ENCODE measurements at places on chromosomes 7 and 10.

DNA sequence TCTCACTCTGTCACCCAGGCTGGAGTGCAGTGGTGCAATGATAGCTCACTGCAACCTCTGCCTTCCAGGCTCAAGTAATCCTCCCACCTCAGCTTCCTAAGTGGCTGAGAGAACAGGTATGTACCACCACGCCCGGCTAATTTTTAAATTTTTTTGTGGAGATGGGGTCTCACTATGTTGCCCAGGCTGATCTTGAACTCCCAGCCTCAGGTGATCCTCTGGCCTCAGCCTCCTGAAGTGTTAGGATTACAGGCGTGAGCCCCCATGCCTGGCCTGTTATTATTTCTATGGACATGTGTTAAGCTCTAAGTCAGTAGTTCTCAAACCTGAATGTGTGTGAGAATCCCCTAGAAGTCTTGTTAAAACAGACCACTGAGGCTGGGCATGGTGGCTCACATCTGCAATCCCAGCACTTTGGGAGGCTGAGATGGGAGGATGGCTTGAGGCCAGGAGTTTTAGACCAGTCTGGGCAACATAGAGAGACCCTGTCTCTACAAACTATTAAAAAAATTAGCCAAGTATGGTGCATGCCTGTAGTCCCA lies 24.5 kb downstream of the TMEM270 start:
- DNase-seq, result no peak

GRCh38 chr10:70169649-70170364 lies 507 bp downstream of the SAR1A start:
- DNase-seq, result no peak

DNA sequence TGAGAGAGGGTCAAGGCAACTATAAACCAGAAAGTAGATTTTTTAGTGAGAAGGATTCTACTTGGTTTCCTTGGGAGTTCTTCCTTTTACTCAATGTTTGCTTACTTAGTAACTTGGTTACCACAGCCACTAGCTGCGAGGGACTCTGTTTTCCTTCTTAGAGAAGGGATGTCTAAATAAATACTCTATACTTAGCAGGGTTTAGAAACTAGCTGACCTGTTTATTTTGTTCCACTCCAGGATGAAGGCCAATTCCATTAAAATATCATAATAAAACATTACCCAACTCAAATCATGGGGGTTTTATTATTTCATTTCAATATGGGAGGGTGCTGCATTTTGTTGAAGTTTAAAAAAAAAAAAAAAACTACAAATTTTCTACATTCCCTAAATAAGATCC lies 87.3 kb downstream of the PPP1R3A start:
- peak; percentile 59 for DNase-seq

GRCh38 chr10:106768204-106768603 lies 396.3 kb downstream of the SORCS1 start:
- no peak for DNase-seq

DNA sequence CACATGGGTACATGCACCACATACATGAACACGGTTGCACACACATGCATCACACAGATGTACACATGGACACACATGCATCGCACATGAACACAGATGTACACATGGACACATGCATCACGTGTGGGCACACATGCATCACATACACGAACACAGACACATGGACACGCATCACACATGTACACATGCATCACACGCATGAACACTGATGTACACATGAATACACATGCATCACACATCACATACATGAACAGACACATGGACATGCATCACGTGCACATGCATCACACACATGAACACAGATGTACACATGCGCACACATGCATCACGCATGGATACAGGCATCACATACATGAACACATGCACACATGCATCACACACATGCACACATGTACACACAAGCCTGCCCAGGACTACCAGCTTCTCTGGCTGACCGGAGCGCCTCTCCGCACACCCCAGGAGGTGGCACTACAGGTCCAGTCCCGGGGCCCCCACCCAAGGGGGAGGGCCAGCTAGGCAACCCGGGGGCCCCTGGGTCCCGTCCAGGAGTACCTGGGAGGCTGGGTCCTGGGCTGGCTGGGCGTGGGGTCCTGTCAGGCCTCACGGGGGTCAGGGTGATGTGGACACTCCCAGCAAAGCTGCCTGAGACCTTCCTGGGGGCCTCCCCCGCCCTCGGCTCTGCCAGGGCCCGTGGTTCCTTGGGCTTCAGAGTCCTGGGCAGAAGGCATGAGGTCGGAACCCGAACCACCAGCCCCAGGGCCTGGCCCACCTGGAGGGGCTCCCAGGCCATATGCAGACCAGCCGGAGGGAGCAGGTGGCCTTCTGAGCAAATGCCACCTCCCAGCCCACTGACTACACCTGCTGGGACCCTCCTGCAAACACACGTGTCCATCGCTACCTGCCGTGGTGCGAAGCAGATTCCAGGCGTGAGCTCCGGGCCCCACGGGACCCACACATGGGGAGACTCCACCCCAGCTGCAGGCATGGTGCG lies 19.6 kb downstream of the MICALL2 start:
- DNase-seq, result no peak

DNA sequence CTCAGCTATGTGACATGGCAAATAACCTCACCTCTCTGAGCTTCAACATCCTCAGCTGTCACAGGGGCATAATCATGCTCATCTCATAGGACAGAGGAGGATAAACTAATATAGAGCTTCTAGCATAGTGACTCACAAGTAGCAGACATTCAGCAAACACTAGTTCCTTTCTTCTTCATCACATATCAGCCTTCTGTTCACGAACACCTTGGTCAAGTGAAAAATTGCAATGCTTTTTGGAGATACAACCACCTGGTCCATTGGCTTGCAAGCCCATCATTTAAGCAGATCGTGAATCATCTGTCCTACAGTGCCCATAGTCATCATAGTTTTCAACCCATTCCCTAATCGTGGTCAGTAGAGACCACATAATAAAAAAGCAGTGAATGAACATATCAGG lies 277.9 kb upstream of the YAE1 start:
- no peak for DNase-seq

DNA sequence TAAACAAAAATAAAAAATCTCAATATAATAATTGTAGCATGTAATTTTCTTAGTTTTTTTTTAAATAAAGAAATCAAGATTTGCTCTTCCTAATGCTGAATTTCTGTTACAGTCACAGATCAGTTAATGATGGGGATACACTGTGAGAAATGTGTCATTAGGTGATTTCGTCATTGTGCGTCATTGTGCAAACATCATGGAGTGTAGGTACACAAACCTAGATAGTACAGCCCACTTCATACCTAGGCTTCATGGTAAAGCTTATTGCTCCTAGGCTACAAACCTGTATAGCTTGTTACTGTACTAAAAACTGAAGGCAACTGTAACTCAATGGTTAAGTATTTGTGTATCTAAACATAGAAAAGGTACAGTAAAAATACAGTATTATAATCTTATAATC lies 74.4 kb upstream of the LSM8 start:
- DNase-seq, result no peak

GRCh38 chr7:92968502-92968901 lies 132.1 kb upstream of the CDK6 start:
- DNase-seq, result no peak

GRCh38 chr7:5557920-5558401 lies 134.3 kb upstream of the TNRC18 start:
- DNase-seq, result no peak

GRCh38 chr7:26416004-26416403 lies 124.3 kb downstream of the SNX10 start:
- DNase-seq, result no peak

DNA sequence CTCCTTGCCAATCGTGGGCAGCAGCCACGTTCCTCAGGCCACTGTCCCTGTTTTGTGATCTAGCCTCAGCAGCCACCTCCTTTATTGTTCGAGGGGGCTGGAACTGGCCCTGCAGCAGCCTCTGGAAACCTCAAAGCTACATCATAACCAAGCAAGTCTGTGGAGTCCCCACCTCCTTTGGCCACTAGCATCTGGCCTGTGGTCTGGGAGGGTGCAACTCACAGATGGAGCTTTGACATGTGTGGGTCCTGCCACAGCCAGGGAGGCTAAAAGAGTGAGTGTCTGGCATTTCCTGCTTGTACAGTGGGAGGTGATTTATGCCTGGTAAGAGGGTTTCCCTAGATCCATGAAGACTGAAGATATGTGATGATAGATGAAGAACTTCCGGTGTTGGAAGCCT lies 32.3 kb upstream of the NUB1 start:
- DNase-seq, result no peak

DNA sequence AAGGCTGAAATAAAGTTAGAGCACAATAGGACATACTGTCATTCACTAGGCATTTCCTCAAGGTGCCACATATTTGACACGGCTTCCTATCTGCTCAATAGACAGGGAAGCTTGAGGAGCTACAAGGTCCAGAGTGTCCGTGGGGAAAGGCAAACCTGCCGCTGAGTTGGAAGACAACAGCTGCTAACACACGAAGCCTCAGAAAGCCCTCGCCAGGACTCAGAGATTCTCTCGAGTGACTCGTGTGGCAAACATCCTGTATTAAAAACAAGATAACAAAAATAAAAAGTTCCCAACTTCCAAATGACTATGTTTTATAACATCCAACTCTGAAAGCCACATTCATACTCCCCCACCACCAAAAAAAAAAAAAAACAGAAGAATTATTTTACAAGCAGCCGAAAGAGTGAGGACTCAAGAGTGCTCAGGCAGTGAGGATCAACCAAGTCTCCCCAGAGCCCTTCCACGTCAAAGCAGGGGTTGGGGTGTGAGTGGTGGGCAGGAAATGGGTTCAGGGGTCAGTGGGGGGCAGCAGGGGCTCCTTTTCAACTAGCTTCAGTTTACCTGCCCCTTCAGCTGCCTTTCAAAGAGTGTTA lies 67.6 kb downstream of the STK17A start:
- peak; percentile 78 for DNase-seq
